Colonic mucosa (tissue), 4 donors: ENCODE measurements at places on chromosomes 7 and 10. TPM values are rescaled to one million over a fixed set of nuclear protein-coding genes. Genes with fewer than 3 reads are reported as not detected.

DNA sequence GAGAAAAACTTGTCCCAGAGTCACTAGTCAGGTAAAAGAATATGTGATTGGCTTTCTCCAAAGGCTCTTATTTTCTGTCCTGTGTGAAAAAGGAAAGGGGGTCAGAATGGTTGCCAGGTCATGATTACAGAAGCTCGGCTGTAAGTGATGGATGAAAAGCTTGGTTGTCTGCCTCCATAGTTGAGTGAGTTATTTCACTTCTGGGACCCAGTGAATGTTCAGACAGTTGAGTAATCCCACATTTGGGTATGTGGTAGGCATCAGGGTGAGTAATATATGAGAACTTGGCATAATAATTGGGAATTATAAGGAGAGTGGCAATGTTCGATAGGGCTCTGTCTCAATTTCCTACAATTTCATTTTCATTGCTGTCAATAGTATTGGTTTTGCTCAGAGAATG lies 72.5 kb downstream of the BBS9 start:
- no peaks in the 10 kb centered on the region for H3K36me3 ChIP-seq
- H3K4me1 ChIP-seq = no peaks in the 10 kb centered on the region
- H3K4me3 ChIP-seq = no peak overlapping the region
- no peak overlapping the region for H3K27ac ChIP-seq
- H3K27me3 ChIP-seq = no peaks in the 10 kb centered on the region

Gene ADO
- total RNA-seq = 15.5 TPM

Gene ZNF239
- total RNA-seq = 1.2 TPM

GRCh38 chr7:81883801-81884393 lies 114.0 kb upstream of the HGF start:
- no peaks in the 10 kb centered on the region for H3K36me3 ChIP-seq
- no peak for DNase-seq
- H3K4me1 ChIP-seq = no peaks in the 10 kb centered on the region
- no peak overlapping the region for H3K27ac ChIP-seq
- no peaks in the 10 kb centered on the region for H3K27me3 ChIP-seq

DNA sequence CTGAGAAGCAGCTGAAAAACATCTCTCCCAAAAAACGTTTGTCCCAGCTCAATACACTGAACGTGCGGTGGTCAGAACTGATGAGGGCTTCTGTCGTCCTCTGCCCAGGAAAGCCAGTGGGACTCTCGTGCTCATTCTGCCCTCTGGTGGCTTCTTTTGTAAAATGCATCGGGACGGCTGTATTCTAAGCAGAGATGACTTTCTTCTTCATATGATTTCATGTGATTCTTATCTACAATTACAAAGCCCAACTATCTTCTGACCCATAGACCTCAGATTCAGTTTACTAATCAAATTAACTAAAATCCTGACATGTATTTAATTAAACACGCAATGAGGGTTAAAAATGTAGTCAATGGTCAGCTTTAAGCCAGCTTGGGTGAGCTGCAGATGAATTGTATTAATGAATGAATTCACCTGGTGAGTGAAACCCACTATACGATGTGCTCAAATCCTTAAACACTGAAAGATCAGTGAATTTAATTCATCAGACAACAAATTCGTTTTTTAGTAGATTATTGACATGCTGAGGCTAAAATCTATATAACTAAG lies 117.6 kb upstream of the FAM204A start:
- H3K36me3 ChIP-seq = no peaks in the 10 kb centered on the region
- H3K4me3 ChIP-seq = no peak overlapping the region
- no peaks in the 10 kb centered on the region for H3K27me3 ChIP-seq
- DNase-seq = peak; percentile 79

- H3K4me3 ChIP-seq = peak overlapping the region; percentile 29
- peak overlapping the region; percentile 94 for H3K27ac ChIP-seq
- no peaks in the 10 kb centered on the region for H3K36me3 ChIP-seq
- peaks cover 7% of the 10 kb centered on the region for H3K4me1 ChIP-seq
These were observed 22.8 kb upstream of the ITGB1 start for GRCh38 chr10:32980558-32981468.

Gene XPNPEP1
- 122 TPM for total RNA-seq

Gene CLCN1
- not detected for total RNA-seq

- no peaks in the 10 kb centered on the region for H3K27me3 ChIP-seq
- no peak for DNase-seq
- H3K4me1 ChIP-seq = peaks cover 5% of the 10 kb centered on the region
- H3K4me3 ChIP-seq = no peak overlapping the region
- H3K27ac ChIP-seq = peak overlapping the region; percentile 47
These were observed 143.0 kb downstream of the NEURL1 start for GRCh38 chr10:103636492-103636891.

GRCh38 chr7:106010331-106010730 lies 47.3 kb downstream of the CDHR3 start:
- H3K4me1 ChIP-seq = no peaks in the 10 kb centered on the region
- H3K4me3 ChIP-seq = no peak overlapping the region
- no peak for DNase-seq
- no peak overlapping the region for H3K27ac ChIP-seq

GRCh38 chr7:81482600-81483186 lies 287.2 kb downstream of the HGF start:
- H3K27me3 ChIP-seq = no peaks in the 10 kb centered on the region
- H3K4me3 ChIP-seq = no peak overlapping the region
- H3K36me3 ChIP-seq = no peaks in the 10 kb centered on the region
- no peak for DNase-seq
- H3K4me1 ChIP-seq = no peaks in the 10 kb centered on the region

GRCh38 chr10:17396004-17396403 lies 58.4 kb downstream of the ST8SIA6 start:
- no peaks in the 10 kb centered on the region for H3K4me1 ChIP-seq
- H3K27ac ChIP-seq = no peak overlapping the region
- no peaks in the 10 kb centered on the region for H3K27me3 ChIP-seq

DNA sequence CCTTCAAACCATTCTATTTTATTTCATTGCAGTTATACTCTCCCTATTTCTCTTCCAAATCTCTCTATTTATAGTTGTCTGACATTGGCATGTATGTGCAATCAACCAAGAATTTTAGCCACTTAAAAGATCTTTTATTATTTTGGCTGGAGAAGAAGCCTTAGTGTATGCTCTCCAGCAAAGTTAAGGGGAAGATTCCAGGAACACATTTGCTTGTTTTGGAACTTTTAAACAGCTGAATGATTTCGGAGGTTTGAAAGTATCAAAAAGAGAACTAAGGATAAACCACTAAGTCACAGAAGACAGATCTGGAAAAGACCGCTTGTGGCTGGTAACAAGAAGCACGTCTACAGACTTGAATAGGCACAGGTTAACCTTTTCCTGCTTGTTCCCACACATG lies 182.2 kb upstream of the FZD1 start:
- no peaks in the 10 kb centered on the region for H3K27me3 ChIP-seq
- no peak for DNase-seq
- H3K4me1 ChIP-seq = no peaks in the 10 kb centered on the region
- H3K27ac ChIP-seq = peak overlapping the region; percentile 50

GRCh38 chr7:139523968-139524815 lies 707 bp downstream of the CLEC2L start:
- H3K27ac ChIP-seq = no peak overlapping the region
- H3K27me3 ChIP-seq = peaks cover 22% of the 10 kb centered on the region
- no peak for DNase-seq
- no peak overlapping the region for H3K4me3 ChIP-seq
- H3K36me3 ChIP-seq = no peaks in the 10 kb centered on the region

Gene PDZD7
- total RNA-seq = 0.42 TPM

- H3K27me3 ChIP-seq = no peaks in the 10 kb centered on the region
- no peak for DNase-seq
- H3K4me3 ChIP-seq = no peak overlapping the region
- no peak overlapping the region for H3K27ac ChIP-seq
- no peaks in the 10 kb centered on the region for H3K4me1 ChIP-seq
These were observed 402.8 kb upstream of the PODXL start for GRCh38 chr7:131959106-131959812.

- H3K27me3 ChIP-seq = no peaks in the 10 kb centered on the region
- H3K27ac ChIP-seq = no peak overlapping the region
- DNase-seq = no peak
These were observed 28.4 kb upstream of the FOXL3 start for GRCh38 chr7:261341-262250.

Gene MYPN
- 0.27 TPM for total RNA-seq

DNA sequence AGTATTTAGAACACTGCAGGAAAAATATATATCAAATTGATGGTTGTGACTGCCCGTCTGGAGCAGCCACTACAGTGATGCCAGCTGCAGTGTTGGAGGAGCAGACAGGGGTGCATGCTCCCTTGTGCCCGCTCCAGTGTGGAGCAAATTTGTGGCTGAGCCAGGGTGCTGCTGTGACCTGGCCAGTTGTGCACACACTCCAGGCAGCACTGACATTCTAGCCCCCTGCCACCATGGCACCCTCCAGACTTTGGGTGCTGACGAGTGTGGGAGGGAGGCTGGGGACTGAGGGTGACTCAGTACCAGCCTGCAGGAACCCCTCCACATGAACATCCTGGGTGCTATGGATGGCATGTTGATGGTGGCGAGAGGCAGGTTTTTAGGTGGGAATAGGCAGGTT lies 160.0 kb upstream of the PCDH15 start:
- no peak for DNase-seq
- no peaks in the 10 kb centered on the region for H3K27me3 ChIP-seq
- no peaks in the 10 kb centered on the region for H3K4me1 ChIP-seq
- H3K4me3 ChIP-seq = no peak overlapping the region
- H3K36me3 ChIP-seq = no peaks in the 10 kb centered on the region

Gene TNRC18
- total RNA-seq = 90.9 TPM

- no peak overlapping the region for H3K27ac ChIP-seq
- DNase-seq = no peak
- H3K4me1 ChIP-seq = no peaks in the 10 kb centered on the region
- no peaks in the 10 kb centered on the region for H3K36me3 ChIP-seq
These were observed 67.9 kb downstream of the ATAD1 start for GRCh38 chr10:87750001-87750671.

Gene RGR
- not detected for total RNA-seq

DNA sequence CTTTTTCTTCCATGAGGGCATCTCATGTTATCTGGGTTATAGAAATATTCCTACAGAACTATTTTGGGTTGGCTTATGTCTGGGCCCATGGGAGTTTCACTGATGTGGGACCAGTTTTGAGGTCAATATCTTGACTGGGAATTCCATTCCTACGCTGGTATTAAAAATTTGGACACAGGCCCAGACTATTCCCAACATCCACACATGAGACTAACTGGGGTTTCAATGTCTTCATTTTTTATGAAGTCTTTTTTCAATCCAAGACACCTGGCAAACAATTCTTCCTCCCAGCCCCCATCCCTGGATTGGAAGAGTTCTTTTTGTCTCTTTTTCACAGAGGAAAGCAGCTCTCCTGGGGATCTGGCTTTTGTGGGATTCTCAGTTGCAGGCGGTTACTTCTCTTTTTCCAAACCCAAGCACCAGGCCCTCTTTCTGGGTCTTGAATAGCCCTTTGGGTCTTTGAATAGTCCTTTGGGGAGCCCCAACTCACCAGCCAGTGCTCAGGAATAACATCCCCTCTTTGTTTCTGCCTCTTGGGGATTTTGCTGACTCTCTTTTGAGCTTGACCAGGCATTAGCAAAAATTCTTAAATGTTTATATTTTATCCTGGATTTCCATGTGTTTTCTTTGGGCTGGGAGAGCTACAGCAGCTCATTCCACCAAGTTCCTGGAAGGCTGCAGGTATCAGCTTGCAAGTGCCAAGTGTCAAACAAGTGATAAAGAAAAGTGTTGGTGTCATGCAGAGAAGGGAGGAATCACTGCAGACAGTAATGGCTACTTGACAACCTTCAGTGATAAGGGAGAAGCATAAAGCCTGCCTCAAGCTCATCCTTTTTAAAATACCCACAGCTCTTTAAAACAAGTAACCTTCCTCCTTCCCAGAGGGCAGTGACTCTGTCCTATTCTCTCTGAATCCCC lies 234.3 kb downstream of the ADAM12 start:
- H3K36me3 ChIP-seq = no peaks in the 10 kb centered on the region
- H3K27me3 ChIP-seq = no peaks in the 10 kb centered on the region
- no peak overlapping the region for H3K4me3 ChIP-seq
- no peaks in the 10 kb centered on the region for H3K4me1 ChIP-seq

- no peak overlapping the region for H3K4me3 ChIP-seq
- no peaks in the 10 kb centered on the region for H3K4me1 ChIP-seq
- no peak for DNase-seq
- no peak overlapping the region for H3K27ac ChIP-seq
- no peaks in the 10 kb centered on the region for H3K27me3 ChIP-seq
These were observed 269.0 kb downstream of the DOCK4 start for GRCh38 chr7:111937163-111937562.

Gene HKDC1
- total RNA-seq = 19.0 TPM

DNA sequence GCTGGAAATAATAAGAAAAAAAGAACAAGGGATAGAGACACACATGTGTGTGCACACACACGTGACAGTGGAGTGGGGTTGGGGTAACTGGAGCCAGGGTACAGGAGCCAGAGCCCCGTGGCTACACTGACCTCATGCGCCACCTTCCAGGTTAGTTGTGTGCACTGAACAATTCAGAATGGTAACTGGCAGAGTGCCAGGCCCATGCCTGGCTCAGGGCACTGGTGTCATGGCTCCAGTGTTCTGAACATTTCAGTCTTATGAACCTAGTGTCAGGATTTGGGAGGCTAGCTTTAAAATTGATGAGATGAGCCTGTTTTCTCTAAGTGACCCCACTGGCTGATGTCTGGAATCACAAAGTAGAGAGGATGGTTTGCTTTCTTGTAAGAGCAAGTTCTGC lies 269.6 kb downstream of the SORCS3 start:
- no peaks in the 10 kb centered on the region for H3K36me3 ChIP-seq
- DNase-seq = no peak
- no peak overlapping the region for H3K27ac ChIP-seq
- no peaks in the 10 kb centered on the region for H3K4me1 ChIP-seq
- H3K4me3 ChIP-seq = no peak overlapping the region
- H3K27me3 ChIP-seq = no peaks in the 10 kb centered on the region

GRCh38 chr7:127865466-127865865 lies 165.8 kb downstream of the LRRC4 start:
- H3K4me3 ChIP-seq = no peak overlapping the region
- no peak overlapping the region for H3K27ac ChIP-seq
- DNase-seq = no peak
- no peaks in the 10 kb centered on the region for H3K4me1 ChIP-seq

DNA sequence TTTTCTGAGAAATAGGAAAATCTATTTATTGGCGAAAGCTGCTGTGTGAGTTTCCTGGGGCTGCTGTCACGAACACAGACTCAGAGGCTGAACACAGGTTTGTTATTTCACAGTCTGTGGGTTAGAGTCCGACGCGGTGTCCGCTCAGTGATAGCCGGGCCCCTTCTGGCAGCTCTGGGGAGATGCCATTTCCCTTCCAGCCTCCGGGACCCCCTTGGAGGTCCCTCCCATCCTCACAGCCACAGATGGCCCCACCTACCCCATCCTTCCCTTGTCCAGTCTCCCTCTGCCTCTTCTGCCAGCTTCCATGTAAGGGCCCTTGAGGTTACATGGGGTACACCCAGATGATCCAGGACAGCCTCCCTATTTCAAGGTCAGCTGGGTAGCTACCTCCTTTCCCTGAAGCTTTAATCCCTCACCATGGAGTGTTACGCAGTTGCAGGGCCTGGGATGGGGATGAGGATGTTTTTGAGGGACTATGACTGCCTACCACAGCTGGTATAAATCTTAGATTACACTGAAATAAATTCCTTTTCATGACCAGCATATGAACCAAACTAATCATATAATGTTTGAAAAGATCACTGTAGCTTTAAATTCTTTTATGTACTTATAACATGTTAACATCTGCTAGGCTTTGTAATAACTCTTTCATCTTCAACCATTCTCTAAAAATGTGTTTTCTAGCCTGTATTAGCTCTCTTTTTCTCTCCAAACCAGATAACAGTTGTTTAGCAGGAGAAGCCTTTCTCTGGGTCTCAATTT lies 98.5 kb downstream of the WDR37 start:
- H3K4me1 ChIP-seq = no peaks in the 10 kb centered on the region
- DNase-seq = peak; percentile 10
- H3K27ac ChIP-seq = no peak overlapping the region
- no peaks in the 10 kb centered on the region for H3K27me3 ChIP-seq
- H3K36me3 ChIP-seq = no peaks in the 10 kb centered on the region
- H3K4me3 ChIP-seq = no peak overlapping the region
